ENCODE measurements at places on chromosomes 11 and 22.

DNA sequence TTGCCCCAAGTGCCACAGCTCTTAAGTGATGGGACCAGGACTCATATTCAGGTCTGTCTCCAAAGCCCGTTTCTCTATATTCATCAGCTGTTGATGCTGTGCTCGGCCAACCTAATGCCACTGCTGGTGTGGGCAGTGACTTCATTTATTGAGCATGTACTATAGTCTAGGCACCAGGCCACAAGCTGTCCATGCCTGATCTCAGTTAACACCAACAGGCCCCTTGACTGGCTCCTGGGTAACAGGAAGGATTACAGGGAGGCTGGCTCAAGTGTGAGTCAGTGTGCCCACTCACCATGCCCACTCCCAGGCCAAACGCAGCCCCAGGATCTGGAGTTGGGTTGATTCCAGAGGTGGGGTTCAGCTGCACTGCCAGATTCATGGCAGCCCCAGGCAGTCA lies 8.6 kb upstream of the CRYBB2 start:
- DNase-seq: no peak

DNA sequence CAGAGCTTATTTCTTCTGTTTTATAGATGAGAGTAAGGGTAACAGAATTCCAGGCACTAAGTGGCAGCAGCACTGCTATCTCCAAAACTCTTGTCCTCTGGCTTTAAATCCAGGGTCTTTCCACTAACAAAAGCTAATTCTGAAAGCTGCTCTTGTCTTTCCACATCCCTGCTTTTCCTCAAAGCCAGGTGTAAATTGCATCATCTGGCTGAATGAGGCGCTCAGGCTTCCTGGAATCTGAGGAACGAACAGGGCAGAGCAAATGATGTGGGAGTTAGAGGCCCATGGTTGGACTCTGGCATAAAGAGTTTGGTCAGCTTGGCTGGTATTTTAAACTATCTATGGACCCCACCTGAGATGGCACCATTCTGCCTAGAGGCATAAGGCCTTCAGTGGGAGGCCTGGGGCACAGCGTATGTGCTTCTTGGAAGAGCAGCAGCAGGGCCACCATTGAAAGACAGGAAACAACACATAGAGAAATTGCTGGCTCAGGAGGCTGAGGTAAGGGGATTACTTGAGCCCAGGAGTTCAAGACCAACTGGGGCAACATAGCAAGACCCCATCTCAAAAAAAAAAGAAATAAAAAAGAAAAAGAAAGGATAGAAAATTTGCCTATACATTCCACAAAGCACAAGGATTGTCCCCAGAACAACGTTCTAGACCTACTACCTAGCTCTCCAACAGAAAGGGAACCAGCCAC lies 1.9 kb downstream of the KCNJ5 start:
- DNase-seq: no peak

DNA sequence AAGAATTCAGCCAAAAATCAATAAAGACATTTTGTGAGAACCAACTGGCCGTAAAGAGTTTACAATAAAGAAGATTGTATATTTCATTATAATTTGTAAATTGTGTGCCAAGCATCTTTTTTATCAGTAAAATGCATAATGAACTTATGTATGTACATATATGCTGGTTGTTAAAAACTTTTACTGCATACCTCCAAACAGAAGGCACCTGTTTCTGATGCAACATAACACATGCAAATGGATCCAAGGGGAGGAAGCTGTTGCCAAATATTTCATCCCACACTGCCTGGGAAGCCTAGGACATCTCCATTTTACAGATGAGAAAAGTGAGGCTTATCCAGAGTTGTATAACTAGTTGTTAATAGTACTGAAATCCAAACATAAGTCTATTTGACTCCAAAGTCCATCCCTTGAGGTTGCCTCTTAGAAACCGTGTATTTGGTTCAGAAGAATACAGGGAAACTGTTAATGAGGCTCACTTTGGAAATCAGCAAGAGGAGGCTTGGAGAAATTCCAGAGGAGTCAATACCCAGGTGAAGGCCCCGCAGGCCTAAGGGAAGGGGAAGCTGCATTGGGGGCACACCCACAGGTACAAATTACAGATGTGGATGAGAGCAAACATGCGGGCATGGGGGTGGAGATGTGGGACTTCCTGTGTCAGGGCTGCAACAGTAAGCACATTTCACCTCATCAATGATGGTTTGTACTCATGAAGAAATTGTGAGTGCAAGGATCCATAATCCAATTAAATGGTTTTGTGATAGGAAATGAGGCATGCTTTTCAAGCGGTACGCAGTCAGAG lies 51.1 kb downstream of the RCN1 start:
- no peak for DNase-seq

DNA sequence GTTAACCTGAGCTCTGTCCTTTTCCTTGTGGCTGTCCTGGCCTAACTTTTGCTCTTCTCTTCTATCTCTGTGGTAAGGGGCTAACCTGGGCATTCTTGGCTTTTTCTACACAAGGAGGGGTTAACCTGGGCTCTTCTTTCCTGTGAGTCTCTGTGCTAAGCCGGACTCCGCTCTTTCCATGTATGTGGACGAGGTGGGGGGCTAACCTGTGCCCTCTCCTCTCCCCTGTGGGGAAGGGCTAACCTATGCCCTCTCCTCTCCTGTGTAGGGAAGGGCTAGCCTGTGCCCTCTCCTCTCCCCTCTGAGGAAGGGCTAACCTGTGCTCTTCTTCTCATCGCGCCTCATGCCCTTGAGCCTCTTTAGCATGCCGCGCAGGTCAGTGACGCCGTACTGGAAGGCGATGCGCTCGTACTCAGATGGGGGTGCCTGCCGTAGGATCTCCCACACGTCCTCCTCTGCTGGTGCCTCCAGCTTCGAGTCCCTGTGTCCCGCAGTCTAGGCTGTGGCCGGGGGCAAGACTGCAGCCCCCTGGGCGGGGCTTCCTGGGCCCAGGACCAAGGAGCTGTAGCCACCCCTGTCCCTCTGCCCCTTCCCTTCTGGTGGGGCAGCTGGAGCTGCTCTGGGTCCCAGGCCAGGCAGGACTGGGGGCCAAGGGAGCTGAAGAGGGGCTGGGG lies 6.5 kb downstream of the MYBPC3 start:
- DNase-seq: no peak

DNA sequence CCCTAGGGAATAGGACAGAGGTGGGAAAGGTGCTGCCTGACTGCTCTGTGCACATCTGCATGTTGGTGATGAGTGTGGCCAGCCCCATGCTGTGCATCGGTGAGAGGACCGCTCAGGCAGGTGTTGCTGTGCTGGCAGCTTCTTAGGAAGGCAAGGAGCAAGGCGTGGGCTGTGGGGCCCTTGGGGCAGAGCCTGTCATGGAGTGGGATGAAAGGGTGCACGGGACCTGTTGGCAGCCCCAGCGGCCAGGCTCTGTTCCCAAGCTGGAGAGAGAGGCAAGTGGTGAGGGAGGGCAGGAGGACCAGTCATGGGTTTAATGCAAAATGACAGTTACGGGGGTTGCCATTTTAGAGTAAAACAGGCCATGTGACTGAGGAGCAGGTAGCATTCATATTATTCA lies 78.3 kb downstream of the ZBTB16 start:
- no peak for DNase-seq

DNA sequence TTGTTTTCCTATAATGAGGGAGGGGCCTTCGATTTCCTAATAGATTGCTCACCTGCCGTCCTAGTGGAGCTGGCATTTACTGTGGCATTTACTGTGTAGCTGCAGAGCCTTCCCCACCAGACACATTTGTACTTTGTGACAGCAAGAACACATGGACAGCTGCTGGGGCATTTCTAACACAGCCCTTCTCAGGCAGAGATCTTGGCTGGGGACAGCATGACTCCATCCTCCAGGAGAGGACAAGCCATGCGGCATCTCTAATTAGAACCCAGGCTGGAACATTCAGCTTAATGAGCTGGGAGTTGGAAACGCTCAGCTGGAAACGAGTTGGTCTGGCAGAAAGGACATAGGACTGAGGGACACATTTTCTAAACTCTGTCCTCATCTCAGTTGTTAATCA lies 887.5 kb downstream of the NTM start:
- DNase-seq: no peak

DNA sequence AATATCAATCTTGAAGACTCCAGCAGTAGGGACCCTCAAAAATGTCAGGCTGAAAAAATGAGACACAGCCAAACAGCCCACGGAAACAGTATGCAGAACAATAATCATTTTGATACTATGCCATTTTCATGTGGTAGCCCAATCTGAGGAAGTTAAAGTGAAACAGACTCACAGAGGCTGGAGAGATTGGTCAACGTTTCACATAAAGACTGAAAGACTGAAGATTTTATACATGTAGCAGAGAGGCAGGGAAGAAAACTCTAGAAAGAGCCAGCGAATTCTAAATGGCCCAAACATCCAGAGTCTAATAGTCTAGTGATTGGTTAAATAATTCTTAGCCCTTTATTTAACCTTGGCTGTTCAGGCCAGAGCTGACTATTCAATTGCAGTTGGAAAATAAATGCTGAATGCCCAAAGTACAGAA lies 49.4 kb downstream of the MAML2 start:
- peak; percentile 81 for DNase-seq

DNA sequence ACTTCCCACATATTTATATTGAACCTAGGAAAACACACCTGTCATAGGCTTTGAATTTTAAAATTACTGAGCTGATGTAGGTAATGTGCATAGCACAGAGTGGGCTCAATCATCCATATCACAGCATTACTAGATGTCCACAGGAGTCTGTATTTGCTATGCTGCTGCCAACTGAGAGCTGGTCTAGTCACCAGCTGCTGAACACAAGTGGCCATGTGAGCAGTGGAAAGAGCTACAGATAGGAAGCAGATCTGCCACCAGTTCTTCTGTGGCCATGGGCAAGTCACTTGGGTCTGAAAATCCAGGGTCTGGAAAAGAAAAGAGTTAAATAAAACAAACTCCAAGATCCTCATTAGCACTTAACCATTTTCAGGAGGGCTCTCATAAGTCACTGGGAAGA lies 91.8 kb downstream of the APIP start:
- DNase-seq: no peak

- no peak for DNase-seq
Observed at GRCh38 chr11:59801160-59801706, 9.3 kb downstream of the MRPL16 start.

DNA sequence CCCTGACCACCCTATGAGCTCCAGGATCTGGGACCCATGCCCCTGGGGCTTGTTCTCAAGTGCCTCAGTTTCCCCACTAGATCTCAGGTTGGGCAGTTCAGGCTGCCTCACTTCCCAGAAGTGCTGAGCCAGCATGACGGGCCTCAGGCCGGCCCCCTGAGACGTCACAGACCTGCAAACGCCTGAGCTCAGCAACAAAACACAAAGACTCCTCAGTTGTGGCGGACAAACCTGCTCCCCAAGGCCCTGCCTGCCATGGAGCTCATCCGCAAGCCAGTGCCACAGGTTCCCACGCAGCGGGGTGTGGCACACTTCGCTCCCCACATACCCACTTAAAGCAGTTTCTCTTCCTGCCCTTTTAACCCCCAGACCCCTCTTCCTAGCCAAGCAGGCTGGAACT lies 45.2 kb downstream of the NECTIN1 start:
- DNase-seq: no peak

GRCh38 chr11:126229858-126230540 lies 18.4 kb downstream of the FAM118B start:
- DNase-seq: no peak

GRCh38 chr22:47927648-47928210 lies 1165.3 kb downstream of the TBC1D22A start:
- no peak for DNase-seq

- DNase-seq: no peak
Observed at GRCh38 chr11:61952882-61953281, 2.7 kb downstream of the BEST1 start.

GRCh38 chr11:111455291-111456085 lies 56.7 kb downstream of the BTG4 start:
- no peak for DNase-seq

GRCh38 chr11:126585388-126585773 lies 229.9 kb downstream of the ST3GAL4 start:
- DNase-seq: no peak

GRCh38 chr11:75595429-75595828 lies 33.4 kb downstream of the SERPINH1 start:
- DNase-seq: no peak

GRCh38 chr11:94933223-94934130 lies 39.9 kb downstream of the CWC15 start:
- no peak for DNase-seq

GRCh38 chr11:133826866-133827265 lies 18.4 kb downstream of the SPATA19 start:
- no peak for DNase-seq

GRCh38 chr11:111537336-111537860 lies 3.1 kb upstream of the LAYN start:
- no peak for DNase-seq

DNA sequence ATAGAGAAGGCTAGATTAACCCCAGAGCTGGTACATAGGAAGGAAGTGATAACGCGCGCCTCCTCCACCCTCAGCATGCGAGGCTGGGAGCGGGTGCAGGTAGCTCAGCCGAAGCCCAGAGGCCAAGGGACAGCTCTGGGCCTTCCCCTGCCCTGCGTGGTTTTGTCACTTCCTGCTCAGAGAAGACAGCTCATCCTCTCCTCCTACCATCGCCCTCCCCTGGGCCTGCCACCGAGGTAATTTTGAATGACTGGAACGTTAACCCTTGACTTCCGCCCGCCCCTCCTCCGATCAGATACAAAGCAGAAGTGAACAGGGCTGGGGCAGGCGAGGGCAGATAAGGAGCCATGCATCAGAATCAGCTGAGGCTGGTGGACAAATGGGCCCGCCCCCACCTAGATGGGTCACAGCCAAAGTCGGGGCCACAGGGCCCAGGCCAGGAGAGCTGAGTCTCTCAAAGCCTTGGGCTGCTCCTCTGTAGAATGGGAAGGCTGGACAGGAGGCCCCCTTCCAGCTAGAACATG lies 1.6 kb downstream of the RAC2 start:
- DNase-seq: peak; percentile 94

GRCh38 chr11:114683007-114683406 lies 4.7 kb downstream of the NXPE2 start:
- no peak for DNase-seq

DNA sequence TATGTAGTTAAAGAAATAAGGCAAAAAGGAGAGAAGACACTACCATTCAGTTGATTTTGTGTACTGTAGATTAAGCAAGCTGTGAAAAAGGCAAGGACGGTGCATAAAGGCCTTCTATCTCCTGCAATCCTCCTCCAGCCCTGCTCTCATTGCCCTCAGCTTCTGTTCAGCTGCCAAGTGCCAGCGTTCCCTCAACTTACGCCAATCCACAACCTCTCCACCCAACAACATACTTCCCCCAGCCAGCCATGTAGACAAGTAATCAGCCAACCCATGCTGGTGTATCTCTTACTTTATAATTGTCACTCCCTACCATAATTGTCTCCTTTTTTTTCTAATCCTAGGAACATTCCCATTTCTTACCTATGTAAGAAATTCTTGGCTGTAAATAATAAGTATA lies 30.1 kb upstream of the ANO5 start:
- no peak for DNase-seq

DNA sequence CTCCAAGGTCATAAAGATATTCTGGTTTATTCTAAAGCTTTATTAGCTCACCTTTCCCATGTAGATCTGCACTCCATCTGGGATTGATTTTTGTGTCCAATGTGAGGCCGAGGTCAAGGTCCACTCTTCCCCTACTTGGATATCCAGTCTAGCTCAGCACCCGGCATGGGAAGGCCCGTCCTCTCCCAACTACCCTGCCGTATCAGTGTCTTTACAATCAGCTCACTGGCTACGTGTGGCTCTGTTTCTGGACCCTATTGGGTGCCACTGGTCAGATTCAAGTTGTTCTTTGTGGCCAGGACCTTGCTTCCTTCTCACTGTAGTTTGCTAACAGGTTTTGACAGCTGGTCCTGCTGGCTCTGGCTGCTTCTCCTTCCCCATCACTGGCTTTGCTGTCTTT lies 30.9 kb downstream of the KCNQ1OT1 start:
- no peak for DNase-seq
